ENCODE measurements at places on chromosomes 6 and 20.

DNA sequence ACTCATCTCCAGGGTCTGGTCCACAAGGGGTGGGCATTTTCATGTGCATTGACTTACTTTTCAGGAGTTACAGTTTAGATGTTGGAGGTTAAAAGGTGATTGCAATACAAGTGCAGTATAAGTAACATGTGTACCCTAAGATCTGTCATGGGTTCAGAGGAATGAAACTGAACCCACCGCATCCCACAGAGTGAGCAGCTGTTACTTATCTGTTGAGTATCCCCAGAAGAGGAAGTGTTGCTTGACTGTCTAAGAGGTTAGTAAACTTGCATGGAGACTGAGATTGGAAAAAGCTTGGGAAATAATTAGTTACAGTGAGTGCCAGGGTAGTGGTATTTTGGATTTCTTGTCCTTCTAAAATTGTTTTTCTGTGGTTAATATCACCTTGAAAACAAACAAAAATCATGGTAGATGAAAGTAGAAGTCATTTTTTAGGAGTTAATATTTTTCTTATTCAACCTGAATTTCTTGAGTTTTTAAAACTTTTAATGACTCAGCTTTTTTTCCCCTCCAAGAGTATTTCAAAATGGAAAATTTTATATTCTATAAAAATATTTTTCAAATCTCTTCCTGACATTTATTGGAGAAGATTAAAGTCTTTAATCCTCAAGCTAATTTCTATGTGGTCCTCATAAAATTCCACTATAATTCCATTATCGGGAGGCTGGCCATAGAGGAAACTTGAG lies 306.1 kb downstream of the ZNF217 start:
- no peak for DNase-seq

DNA sequence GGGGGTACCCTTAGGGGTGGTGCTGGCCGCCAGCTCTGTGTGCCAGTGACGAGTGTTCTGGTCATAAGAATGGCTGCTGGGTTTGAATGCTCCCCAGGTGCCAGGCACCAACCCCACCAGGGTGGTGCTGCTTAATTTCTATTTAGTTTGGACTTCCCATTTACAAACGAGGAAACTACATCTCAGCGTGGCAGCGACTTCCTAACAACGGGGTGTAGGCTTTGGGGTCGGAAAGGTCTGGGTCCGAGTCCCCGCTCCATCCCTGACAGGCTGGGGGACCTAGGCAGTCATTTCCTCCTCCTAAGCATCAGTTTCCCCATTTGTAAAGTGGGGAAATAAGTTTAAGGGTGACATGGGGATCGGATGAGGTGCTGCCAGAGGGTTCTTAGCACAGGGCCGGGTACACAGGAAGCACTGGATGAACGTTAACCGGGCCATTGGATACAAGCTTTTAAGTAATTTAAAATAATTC lies 30.3 kb downstream of the CEBPB start:
- DNase-seq, result no peak

GRCh38 chr6:109999740-110000139 lies 21.6 kb downstream of the GPR6 start:
- DNase-seq, result no peak

- DNase-seq, result no peak
These were observed 63.7 kb downstream of the EFCAB8 start for GRCh38 chr20:32922466-32922865.

DNA sequence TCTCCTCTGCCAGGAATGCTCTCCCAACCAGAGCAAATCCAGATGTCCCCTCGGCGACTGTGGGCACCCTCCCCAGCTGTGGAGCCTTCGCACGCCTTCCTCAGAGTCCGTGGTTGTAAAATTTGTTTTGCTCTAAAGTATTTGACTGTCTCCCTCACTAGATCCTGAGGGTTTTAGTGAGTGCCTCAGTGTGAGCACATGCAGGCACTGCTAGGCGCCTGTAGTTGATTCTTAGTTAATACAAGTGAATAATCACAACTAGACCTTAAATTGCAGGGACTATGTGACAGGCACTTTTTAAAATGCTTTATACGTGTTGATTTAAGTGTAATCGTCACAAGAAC lies 680 bp upstream of the MTCH1 start:
- no peak for DNase-seq

GRCh38 chr6:12750416-12750815 lies 33.8 kb downstream of the PHACTR1 start:
- DNase-seq, result no peak

- no peak for DNase-seq
These were observed 10.5 kb upstream of the HSF2 start for GRCh38 chr6:122388945-122389344.

- DNase-seq, result no peak
These were observed 148.9 kb downstream of the CEBPB start for GRCh38 chr20:50339466-50339901.

GRCh38 chr6:21354805-21355238 lies 238.7 kb upstream of the SOX4 start:
- no peak for DNase-seq

- DNase-seq, result no peak
These were observed 89.9 kb downstream of the GPR6 start for GRCh38 chr6:110067837-110068591.

- DNase-seq, result no peak
These were observed 144.7 kb downstream of the QRSL1 start for GRCh38 chr6:106773996-106774629.

- DNase-seq, result no peak
These were observed 43.5 kb downstream of the TTI1 start for GRCh38 chr20:37989601-37990295.

GRCh38 chr6:158669145-158670035 lies 19.5 kb downstream of the SYTL3 start:
- DNase-seq, result no peak

DNA sequence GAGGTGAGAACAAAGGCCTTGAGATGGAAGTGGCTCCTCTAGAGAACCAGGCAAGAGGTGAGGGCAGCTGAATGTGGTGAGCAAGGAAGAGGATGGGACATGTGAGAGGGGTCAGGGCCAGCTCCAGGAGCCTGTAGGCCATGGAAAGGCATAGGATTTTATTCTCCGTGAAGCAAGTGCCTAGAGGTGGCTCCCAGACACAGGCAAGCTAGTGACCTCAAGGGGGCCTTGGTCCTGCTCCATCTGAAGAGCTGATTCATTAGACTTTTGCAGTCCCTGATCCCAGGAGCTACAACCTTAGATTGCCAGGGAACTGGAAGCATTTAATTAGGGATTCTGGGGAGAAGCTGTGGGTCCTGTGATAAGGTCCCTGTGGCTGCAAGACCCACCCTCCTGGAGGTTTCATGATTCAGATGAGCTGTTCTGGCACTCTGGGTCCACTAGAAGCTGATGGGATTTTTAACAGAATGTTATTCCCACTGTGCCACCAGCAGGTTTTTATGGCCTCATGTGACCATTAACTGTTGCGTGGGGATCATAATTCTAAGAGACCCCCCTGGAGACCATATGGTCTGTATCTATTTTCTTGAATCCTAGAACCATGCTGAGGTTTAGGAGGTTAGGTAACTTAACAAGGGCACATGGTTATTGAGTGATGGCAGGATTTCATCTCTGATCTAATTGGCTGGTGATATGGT lies 90.5 kb downstream of the ELOVL5 start:
- no peak for DNase-seq

DNA sequence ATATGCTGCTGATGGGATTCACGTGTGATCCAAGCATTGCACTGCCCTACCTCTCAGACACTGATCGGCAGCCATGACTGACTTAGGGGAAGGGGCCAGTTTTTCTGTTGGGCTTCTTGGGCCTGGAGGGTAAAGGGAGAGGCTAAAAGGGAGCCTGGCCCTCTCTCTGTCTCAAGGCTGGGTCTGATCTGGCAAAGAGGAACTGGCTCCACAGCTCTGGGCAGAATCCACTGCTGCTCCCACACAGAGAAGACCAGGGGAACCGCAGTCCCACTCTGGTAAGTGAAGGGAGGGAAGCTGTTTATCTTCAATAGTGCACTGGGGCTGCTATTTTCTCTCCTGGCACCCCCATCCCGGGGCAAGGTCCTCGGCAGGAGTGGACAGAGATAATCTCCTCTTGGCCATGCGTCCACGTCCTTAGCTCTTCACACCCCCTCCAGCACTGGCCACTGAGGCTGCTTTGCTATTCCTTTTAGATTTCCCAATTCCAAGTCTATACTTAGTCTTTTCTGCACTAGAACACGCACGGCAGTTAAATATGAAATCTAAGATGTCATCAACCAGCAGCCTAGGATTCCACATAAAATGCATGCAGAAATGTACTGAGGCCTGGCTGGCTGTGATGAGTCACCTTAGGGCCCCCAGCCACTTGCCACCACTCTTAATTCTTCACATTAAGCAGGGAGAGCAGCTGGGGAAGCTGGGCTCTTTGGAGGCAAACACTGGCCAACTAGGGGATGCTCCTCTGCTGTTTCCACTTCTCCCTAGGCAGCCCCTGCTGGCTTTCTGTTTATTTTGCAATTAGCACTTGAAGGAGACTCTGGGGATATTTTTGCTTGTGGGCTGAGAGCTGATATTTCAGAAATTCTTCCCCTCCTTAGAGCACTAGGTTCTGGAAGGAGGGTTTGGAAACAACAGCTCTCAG lies 87.8 kb upstream of the ARMC2 start:
- no peak for DNase-seq

- no peak for DNase-seq
These were observed 72.0 kb upstream of the INSM1 start for GRCh38 chr20:20295621-20296498.

DNA sequence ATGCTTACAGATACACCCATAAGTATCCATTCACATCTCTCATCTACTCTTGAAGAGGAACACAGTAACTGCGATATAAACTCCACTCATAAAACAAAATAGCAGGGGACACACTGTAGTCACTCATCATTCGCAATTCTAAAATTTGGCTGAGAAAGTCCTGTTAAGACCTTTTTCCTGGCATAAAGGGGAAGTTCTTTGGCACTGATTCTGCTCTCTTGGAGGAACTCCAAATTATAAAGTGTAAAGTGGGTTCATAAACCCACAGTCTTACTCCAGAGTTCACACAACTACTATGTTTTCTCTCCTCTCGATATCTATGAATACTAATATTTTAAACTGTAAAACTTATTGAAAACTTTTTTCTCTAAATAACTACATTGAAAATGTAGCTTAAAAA lies 80.6 kb downstream of the ADGB start:
- DNase-seq, result no peak

DNA sequence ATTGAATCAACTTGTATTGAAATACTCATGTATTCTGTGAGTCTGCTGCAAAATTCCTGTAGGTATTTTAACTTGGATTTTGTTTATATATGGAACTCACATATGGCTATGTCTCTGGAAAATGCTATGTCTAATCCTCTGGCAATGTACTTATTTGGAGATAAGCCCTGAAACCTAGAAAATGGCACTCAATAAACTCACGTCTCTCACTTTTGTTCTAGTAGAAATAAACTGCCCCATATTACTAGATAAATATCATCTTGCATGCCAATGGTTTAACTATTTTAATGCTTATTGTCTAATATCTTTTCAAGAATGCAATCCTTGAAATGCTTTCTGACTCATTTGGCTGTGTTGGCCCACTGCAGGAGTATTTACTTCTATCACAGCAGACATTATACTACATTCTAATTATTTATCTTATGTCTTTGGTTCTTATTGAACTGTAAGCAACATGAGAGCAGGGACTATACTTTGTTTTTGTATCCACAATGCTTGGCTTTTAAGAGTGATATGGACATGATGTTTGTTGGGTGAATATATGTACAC lies 292.2 kb upstream of the RSPO3 start:
- no peak for DNase-seq

DNA sequence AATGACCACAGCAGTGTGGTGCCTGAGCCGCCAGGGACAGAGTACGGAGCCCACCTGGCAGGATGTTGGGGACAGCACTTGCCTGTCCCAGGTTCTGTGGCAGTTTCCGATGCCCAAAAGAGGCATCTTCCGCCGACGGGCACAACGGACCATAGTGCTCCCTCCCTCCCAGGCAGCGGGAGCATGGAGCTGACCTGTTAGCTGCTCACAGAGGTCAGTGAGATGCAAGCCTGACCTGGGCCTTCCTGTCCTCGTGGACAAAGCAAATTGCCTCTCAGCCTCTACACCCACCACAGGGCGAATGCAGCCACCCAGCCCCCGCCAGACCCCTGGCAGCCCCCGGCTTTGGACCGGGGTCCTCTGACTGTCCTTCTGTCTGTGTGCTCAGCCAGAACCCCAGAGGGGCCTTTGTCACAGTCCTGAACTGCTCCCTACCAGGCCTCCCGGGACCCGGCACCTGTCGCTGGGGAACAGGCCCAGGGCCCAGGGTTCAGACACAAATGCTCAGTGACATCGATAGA lies 16.2 kb upstream of the FRMD1 start:
- DNase-seq, result no peak

DNA sequence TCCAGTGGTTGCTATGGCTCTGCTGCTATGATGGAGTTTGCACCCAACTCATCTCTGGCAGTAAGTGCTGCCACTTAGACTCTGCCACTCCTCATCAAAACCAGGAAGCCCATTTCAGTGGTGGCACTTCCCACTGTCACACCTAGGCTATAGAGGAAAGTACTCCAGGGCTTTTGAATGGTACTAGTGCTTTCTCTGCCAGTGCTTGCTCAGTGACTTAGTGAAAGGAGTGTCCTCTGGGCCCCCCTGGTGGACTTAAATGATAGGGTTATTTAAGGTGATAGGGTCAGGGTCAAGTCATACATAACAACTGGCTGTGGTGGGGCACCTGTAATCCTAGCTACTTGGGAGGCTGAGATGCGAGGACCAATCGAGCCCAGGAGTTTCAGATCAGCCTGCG lies 22.8 kb downstream of the FITM2 start:
- no peak for DNase-seq

DNA sequence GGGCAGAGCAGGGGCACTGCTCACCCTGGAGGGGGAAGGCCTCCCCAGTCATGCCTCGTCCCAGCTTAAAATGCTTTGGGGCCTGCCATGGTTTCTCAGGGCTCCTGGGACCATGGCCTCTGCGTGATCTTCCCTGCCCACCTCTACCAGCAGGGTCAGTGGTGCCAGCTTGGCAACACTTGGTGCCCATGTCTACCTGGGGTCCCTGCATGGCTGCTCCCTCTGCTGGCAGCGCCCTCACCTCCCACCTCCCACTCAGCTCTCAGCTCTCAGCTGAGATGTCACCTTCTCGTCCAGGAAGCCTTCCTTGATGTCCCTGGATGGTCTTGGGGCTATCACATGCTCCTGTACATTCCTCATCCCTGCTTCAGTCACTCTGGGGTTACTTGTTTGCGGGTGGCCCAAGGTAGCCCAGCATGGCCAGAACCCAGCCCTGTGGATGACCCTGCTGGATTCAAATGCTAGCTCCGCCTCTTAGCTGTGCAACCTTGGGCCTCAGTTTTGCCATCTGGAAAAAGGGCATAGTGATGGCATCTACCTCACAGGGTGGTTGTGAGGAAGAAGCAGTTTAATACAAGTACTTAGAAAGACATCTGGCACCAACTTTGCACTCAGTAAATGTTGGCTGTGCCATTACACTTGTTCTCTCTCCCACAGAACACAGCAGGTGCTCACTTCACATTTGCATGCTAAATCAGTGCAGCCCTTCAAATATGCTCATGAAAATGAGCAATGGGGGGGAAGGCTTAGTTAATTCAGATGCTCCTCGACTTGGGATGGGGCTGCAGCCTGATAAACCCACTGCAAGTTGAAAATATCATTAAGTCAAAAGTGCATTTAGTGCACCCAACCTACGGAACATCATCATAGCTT lies 53.5 kb upstream of the PTPN1 start:
- DNase-seq, result no peak

Measured in A549 (cell line).